ENCODE measurements at places on chromosomes 3 and 15.

- DNase-seq = no peak
Measured at GRCh38 chr15:70866982-70867641, 13.2 kb upstream of the LARP6 start.

- no peak for DNase-seq
Measured at GRCh38 chr3:146705225-146705624, 100.1 kb upstream of the PLSCR5 start.

DNA sequence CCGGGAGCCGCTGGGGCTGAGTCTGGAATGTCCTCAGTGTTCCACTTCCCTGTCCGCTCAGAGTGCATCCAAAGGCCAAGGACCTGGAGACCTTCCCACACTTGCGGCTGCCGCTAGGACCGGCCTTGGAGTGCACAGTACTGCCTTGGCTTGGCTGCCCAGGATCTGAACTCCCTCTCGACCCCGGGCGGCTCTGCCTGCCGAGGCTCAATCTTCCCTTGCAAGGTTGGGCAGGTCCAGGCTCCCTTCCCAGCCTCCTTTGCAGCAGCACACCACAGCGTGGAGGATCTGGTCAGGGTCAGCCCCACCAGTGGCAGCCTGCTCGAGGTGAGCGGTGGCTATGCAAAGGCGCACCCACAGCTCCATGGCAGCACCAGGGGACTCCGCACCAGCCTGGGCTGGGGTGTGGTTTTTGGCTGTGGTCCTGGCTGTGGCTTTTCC is 69.2 kb downstream of the PLXNA1 start:
- no peak for DNase-seq

GRCh38 chr15:74549816-74550215 is 8.8 kb downstream of the ARID3B start:
- DNase-seq = no peak

DNA sequence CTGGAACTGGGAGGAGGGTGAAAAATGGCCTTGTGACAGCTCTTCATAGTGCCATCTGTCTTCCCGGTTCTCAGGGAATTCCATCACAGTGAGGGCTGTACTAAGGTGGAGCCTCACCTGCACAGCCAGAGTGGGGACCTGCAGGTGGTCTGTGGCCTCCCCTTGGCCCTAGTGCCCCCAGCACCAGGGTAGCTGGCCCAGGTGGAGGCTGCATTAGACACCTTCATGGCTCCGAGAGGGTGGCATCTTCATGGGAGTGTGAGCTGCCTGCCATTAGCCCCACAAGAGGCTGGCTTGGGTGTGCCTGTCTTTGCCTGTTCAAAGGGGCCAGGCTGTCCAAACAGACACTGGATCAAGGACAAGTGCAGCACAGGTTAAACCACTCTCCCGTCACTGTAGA is 95.5 kb upstream of the PRR23E start:
- no peak for DNase-seq

- DNase-seq = no peak
Measured at GRCh38 chr3:32352563-32352962, 39.1 kb upstream of the CMTM7 start.

DNA sequence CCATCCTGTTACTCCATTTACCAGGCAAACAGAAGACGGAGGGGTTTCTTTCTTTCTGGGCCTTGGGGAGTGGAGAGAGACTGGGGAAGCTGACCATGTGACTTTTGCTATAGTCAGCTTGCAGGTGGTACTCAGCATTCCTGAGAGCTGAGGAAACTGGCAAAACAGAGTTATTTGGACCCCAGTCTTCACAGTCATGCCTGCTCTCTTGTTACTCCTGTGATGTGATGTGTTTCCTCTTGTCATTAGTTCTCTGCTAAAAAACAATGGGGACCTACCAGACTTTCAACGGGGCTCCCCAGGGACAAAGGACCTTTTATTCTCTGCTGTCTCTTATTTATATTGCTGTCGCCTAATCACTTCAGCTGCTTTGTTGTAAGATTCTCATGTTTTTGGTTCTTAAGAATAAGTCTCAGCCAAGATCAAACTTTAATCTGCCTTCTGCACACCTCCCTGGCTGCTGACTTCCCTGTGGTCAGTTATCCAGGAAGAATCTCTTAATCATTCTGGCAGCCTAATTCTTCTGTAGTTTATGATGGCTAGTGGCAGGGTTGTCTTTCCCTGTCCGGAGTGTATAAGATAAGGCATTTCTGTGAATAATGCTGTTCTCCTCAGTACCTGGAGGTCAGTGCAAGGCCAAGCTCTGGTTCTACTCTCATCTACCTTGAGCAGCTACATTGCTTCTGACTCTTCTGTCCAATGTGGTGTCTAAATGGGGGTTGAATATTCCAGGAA is 8.8 kb downstream of the STARD9 start:
- no peak for DNase-seq

- DNase-seq = no peak
Measured at GRCh38 chr15:100762913-100763834, 116.5 kb upstream of the ALDH1A3 start.

GRCh38 chr3:158671821-158672214 is 630 bp downstream of the LXN start:
- no peak for DNase-seq

GRCh38 chr3:108145578-108145977 is 54.7 kb upstream of the CD47 start:
- DNase-seq = no peak

DNA sequence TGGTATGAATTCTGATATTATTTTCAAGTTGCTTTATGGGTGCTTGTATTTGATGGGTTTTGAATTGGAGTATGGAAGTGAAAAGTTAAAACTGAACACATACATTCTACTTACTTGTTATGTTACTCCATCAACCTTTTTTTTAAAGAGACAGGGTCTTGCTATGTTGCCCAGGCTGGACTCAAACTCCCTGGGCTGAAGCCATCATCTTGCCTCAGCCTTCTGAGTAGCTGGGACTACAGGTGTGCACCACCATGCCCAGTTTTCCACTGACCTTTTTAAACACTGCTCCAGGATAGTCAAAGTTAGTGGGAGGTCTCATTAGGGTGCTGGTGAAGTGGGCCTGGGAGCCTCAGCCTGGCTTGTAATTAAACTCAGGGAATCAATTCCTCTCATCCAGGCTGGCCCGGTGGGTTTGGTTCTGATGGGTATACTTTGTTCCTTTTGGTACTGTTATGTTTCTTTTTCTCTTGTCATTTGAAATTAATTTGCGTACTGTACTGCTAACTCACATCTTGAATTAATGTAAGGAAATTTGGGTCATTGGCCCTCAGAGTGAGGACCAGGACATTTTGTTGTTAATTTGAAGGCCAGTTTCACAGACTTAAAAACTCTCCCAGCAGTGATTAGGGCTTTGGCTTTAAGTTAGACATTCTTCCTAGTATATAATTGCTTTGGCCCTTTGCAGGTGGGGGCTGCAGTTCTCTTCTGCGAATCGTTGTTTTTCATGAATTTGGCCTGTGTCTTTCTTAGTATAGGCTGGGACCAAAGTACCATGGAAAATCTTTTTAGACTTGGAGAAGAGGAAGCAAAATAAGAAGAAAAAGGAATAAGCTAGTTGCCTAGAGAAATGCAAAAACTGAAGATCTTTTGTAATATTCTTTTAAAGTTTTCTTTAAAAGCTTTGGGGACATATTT is 66.9 kb downstream of the FNDC3B start:
- no peak for DNase-seq

- no peak for DNase-seq
Measured at GRCh38 chr3:138356730-138357405, 8.5 kb downstream of the MRAS start.

DNA sequence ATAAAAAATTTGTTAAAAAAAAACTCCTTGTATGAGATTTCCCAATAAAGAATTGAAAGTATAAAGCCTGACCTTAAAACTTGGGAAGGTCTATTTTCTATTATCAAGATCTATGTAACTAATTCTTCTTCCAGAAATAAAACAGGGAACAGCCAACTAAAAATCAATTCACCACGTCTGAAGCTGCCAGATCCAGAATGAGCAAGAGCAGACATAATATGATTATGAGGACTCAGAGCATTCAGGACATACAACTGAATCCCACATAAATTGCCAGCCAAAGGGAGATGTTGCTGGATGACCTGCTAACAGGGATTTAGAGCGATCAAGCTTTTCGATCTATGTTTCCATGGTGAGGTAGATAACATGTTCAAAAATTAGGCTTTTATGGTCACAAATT is 1151.3 kb upstream of the CADM2 start:
- no peak for DNase-seq

GRCh38 chr3:119585208-119585607 is 5.9 kb downstream of the ADPRH start:
- DNase-seq = no peak

GRCh38 chr15:69367236-69367635 is 46.9 kb upstream of the KIF23 start:
- no peak for DNase-seq

DNA sequence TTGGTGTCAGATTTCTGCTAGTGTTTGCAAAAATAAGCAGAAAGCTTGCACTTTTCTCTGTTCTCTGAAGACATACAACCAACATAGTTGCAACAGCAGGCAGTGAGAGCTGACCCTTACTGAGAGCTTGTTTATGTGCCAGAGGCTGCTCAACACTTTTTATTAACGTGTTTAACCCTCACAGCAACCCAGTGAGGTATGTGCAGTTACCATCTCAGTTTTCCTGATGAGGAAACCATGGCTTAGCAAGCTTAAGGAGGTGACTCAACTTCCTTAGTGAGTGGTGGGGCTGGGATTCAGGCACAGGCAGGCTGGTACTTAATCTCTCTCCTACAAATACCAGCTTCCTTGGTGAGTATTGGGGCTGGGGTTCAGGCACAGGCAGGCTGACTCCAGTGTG is 158.1 kb upstream of the CTDSPL start:
- DNase-seq = no peak

GRCh38 chr15:29102911-29103823 is 166.5 kb downstream of the NSMCE3 start:
- DNase-seq = no peak

- no peak for DNase-seq
Measured at GRCh38 chr15:39100106-39100660, 480.7 kb upstream of the THBS1 start.

- DNase-seq = no peak
Measured at GRCh38 chr15:75182187-75183131, 19.2 kb upstream of the C15orf39 start.

GRCh38 chr3:157508461-157508860 is 5.2 kb upstream of the VEPH1 start:
- no peak for DNase-seq

- DNase-seq = no peak
Measured at GRCh38 chr3:170476291-170476690, 57.6 kb downstream of the CLDN11 start.

DNA sequence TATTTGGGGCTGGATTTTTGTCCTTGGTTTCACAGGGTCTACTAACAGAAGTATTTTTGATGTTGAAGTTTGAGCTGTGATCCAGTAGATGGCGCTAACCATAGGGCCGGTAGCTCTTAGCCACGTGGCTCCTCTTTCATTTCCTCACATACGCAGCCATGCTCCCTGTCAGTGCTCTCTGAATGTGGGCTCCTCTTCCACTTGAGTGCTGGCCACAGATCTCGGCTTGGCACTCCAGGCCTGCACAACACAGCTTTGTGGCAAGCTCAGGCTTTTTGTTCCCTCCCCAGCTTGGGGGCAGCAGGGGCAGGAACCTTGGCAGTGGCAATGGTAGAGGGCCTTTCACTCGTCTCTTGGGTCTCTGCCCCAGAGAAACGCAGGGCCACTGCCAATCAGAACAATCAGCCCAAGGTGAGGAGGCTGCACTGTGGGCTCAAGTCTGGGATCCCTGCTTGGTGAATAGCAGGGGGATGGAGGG is 18.6 kb upstream of the DNAAF4 start:
- DNase-seq = no peak

- peak; percentile 13 for DNase-seq
Measured at GRCh38 chr3:48715174-48715800, 1.7 kb downstream of the IP6K2 start.

DNA sequence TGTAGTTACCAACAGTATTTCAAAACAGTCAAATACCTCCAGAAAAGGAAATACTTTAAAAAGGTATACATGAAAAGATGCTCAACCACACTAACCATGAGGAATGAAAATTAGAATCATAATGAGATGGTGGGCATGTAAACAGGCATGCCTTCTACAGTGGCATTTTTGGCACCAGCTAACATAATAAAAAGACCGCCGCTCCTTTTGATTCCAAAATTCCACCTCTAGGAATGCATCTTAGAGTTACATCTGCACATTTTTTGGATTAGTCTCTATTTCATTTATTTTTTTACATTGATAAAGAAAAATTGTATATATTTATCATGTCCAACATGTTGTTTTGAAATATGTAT is 37.0 kb upstream of the SPTBN5 start:
- no peak for DNase-seq

GRCh38 chr15:69080295-69081248 is 66.1 kb downstream of the NOX5 start:
- DNase-seq = no peak

GRCh38 chr15:41284427-41285177 is 47.8 kb downstream of the OIP5 start:
- DNase-seq = no peak

GRCh38 chr3:46812237-46812791 is 50.9 kb downstream of the MYL3 start:
- DNase-seq = no peak

DNA sequence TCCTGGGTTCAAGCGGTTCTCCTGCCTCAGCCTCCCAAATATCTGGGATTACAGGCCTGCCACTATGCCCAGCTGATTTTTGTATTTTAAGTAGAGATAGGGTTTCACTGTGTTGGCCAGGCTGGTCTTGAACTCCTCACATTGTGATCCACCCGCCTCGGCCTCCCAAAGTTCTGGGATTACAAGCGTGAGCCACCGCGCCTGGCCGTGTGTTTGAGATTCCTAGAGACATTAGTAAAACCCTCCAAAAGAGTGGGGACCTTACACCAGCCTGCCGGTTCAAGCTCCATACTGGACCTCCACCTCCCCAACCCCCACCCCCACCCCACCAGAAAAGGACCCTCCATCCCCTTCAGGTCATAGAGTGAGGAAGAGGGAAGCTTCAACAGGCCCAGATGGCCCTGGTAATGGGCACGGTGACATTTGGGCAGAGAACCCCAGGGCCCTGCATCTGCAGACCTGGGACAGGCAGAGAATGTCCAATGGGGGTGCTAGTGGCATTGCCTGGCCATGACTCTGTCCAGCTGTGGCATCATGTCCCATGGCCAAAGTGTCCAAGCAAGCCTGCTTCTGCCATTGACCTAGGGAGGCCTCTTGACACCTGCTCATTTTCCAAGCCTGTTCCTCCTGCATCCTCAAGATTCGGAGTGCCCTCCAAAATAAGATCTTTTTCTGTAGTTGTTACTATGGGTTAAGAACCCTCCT is 108.9 kb upstream of the KLF13 start:
- no peak for DNase-seq

GRCh38 chr15:55897560-55898336 is 95.7 kb downstream of the NEDD4 start:
- DNase-seq = peak; percentile 91
